ENCODE measurements at places on chromosomes 2 and 18. TPM values are rescaled to one million over a fixed set of nuclear protein-coding genes. Genes with fewer than 3 reads are reported as not detected.

SOX11 gene
- 0.93 TPM for total RNA-seq

NCL gene
- total RNA-seq: 262 TPM

UGT1A4 gene
- total RNA-seq: not detected

ZNG1B gene
- 34.0 TPM for total RNA-seq

CTAGE1 gene
- not detected for total RNA-seq

ESPNL gene
- total RNA-seq: not detected

CYP26B1 gene
- 1.5 TPM for total RNA-seq

LRRC30 gene
- not detected for total RNA-seq

EML6 gene
- 0.77 TPM for total RNA-seq

CFAP53 gene
- total RNA-seq: 0.16 TPM

NAT8 gene
- total RNA-seq: not detected

SGPP2 gene
- 2.3 TPM for total RNA-seq

OTX1 gene
- not detected for total RNA-seq

TACR1 gene
- 0.22 TPM for total RNA-seq

- no peak for DNase-seq
Observed at GRCh38 chr18:3514312-3515216, 64.6 kb downstream of the TGIF1 start.

DNA sequence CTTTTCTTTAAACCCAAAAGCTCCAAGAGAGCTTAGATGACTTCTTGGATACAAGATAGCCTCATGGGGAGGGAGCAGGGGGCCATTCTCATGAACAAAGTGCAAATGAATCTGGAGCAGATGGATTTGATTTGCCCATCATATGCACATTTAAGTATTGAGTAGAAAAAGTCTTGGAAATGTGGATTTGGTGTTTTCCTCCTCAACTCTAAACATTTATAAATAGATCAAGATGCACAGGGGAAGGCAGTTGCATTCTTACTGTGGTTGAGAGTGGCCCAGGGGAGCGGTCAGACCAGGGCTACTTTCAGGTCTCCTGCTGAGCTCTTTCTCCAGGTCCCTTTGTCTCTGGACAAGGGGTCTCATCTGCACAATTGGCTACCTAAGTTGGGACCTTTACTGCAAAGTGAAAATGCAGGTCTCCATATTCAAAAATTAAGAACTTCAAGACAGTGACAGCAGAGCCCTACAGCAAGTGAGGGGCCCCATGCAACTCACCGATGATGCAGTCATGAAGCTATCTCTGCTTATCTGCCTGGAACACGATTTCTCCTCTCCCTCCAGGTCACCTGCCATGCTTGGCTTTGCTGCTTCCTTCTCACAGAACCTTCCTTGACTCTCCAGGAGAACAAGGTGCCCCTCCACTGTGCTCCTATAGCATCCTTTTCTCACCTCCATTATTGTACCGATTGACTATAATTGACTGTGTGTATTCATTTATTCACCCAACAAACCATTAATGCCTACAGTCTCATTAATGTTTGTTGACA lies 145.4 kb downstream of the LPIN1 start:
- DNase-seq: no peak

DNA sequence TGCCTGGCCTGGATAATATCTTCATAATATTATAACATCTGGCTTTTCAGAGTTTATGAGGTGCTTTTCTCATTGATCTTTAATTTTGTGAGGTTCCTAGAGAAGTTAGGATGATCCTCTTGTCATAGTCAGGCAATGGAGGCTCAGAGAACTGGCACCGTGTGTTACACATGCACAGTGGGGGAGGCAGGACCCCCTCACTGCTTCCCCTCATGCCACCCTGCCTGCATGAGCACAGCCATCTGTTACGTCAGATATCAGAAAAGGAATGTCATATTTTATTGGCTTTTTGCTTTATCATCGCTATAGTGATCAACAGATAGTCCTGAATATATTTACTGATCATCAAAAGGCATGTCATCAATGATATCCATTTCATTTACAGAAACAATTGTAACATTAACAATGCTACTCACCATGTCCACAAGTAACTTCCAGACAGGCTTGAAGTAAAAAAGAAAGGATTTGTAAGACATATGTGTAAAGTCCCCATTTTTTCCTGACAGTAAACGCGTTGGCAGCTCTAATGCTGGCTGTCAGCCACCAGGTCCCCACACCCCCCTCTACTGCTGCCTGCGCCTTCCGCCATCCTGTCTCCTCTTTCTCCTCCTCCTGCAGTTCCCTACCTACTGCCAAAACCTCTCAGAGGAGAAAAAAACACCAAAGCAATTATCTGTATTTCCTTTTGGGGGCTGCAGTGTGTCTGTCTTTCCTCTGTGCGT lies 18.8 kb downstream of the ENOSF1 start:
- DNase-seq: no peak

- DNase-seq: no peak
Observed at GRCh38 chr2:16553226-16553625, 112.4 kb downstream of the CYRIA start.

DNA sequence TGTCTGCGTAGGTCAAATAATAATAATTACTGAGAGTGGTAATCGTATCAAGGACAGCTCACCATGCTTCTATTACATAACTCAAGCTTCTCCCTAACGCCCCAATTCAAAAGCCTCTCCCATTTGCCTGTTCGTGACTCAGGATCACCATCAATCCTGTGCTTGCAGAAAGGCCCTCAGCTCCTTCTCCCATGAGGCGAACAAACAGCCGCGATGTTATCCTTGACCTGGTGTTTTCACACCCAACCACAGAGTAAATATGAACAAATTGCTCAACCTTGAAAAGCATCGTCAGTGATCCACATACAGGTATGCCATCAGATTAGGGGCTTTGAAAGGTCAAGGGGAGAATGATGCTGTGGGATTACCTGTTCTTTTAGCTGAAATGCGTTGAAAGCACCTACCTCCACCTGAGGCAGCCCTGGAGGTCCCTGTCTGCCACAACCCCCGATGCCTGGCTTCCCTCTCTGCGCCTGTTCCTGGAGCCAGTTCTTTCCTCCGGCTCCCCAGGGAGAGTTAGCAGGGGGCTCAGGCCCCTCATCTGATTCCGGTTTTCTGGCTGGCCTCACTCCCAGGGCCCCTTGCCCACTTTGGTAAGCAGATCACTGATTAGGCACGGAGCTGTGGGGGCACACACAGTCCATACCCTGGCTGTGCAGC lies 39.1 kb upstream of the ODC1 start:
- no peak for DNase-seq

DNA sequence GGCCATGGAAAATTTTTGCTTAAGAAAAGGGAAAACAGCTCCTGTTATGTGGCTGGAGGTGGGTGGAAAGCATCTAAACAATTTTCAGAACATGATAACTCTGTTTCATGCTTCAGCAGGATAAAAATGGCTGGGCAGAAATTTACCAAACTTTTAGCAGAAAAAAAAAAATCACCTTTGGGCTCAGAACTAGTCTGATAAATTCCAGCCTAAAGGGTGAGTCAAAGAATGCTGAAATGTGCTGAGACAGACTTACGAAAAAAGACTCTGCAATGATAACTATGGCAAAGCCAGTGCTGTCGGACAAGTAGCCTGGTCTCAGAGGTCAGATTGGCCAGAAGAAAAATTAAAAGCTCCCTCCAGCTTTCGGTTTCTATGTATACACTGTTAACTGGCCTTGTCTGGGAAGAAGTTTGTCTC lies 123.6 kb downstream of the LRATD1 start:
- no peak for DNase-seq

- no peak for DNase-seq
Observed at GRCh38 chr18:49994410-49994809, 181.1 kb upstream of the ACAA2 start.

DNA sequence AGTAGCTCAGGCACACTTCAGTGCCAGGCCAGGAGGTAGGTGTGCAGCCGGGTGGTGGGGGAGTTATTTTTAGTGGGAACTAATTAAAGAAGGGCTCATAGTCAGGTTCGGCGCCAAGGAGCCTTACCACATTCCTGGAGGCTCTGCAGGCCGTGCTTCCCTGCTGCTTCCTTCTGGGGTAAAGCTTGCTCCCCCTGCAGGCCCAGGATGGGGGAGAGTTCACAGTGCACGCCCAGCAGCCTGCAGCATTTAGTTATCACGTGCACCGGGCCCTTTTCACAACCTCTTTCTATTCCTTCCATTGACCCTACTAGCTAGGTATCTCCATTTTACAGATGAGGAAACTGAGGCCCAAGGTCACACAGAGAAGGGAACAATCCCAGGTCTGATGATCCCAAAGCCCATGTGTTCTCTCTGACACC lies 2.5 kb downstream of the KCNF1 start:
- no peak for DNase-seq

- DNase-seq: no peak
Observed at GRCh38 chr2:177638507-177638906, 245.9 kb downstream of the AGPS start.

GRCh38 chr2:689237-689636 lies 12.0 kb upstream of the TMEM18 start:
- no peak for DNase-seq

DNA sequence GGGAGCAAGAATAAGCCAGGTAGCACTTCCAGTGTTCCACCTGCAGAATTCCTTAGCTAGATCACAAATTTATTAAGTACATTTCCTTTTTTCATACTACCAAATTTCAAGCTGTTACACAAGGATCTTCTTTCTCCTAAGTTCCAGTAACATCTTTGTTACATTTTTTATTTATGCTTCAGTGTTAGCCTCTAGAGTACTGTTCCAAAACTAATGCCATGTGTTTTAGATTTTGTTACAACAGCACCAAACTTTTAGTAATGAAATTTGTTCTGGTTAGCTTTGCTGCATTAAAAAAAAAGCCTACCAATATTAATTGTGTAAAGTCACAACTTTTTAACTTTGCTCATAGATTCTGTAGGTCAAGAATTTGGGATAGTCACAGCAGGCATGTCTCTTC lies 161.1 kb downstream of the CAMKMT start:
- no peak for DNase-seq

GRCh38 chr2:120743657-120744056 lies 8.0 kb downstream of the GLI2 start:
- no peak for DNase-seq

GRCh38 chr18:39359636-39360035 lies 1794.0 kb upstream of the CELF4 start:
- DNase-seq: no peak

DNA sequence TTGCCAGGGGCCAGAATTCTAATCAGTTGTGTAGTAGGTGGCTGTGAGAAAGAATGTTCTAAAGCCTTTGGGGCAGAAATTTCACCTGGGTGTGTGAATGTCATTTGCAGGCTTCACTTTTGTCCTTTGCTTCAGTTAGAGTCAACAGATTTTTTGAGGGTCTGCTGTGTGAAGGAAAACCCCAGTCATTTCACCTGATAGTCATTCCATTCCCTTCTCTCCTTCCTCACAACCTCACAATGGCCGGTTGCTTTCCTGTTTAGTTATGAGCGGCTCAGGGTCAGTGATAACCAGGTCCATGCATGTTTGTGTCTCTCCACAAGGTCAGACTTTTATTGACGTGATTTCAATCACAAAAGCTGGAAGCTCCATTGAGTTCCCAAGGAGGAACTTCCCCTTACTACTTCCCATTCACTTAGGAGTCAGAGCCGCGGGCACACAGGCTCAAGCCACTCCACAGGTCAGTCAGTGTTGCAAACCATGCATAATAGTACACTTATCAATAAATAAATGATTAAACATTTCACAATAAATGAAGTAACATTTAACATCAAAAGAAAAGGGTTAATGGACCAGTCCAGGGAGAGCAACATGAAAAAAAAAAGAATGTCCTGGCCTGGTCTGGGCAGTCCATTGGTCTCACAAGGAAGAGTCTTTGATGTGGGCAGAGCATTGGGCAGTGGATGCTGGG lies 74.3 kb downstream of the NPAS2 start:
- DNase-seq: no peak

GRCh38 chr2:169664600-169664977 lies 29.6 kb downstream of the CFAP210 start:
- no peak for DNase-seq

DNA sequence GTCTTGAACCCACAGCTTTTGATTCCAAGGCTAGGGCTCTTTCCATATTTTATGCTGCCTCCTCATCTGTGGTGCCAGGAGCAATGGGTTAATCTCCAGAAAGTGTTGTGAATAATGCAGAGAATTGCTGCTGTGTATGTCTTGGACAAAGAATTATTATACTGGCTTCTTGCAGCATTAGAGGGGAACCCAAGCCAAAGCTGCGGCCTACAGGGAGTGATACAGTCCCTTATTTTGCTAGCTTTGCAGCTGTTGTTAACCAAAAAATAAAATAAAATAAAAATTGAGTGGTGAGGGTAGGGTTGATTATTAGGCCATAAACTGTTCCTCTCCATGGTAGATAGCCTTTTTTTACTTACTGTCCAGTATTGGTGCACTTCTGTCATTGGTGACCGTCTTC lies 16.7 kb downstream of the WIPF1 start:
- no peak for DNase-seq

DNA sequence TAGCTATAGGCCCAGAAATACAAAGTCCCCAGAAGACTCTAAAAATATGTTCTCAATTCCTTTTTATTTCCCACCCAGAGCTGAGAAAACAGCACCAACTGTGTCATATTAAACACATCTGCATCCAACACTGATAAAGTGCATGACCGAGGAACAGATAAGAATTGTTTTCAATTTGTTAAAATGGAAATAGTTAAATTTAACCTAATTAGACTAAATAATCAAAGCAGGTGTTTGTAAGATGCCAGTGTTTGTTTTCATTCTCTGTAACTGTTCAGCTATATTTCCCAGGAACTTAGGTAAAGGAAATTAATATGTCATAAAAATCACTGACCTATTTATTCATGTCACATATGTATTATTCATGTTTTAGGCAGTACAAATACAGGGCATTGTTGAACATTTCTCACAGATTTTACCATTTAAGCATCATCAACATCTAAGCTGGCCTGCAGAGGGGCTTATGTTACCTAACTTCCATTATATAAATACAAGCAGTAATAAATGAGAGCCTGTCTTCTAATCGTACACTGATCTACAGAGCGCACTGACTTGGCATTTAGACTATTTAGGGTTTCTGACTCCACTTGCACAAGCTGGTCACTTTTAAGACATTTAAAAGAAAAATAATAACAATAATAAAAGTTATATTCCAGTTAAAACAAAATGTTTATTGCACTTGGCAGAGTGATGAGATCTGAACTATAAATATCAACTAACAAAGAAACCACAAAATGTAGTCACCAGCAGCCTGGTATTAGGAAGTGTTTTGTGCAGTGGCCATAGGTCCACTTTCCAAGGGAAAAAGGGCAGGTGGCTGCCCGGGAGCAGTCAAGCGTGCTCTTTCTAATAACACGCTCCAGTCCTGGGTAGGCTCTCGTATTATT lies 86.6 kb upstream of the ZFP36L2 start:
- no peak for DNase-seq

GRCh38 chr18:3907955-3908354 lies 458.0 kb downstream of the TGIF1 start:
- no peak for DNase-seq

DNA sequence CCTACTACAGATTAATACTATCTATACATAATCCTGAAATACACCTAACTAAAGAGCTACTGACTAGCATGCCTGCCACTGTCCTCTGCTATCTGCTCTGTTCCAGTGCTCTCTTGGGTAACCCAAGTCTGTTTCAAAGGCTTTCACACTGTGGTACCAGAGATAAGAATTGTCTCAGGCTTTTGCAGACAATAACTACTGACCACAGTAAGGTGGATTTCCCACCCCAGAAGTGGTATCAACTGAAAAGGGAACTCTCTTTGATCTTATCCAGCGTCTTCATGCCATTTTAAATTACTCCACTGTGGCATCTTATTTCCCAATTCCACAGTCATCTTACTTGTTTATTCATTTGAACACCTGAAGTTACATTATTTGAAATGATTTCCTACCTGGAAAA lies 190.2 kb downstream of the IKZF2 start:
- no peak for DNase-seq

- DNase-seq: no peak
Observed at GRCh38 chr2:216418981-216419380, 6.7 kb downstream of the SMARCAL1 start.

GRCh38 chr2:95345563-95346230 lies 48.5 kb downstream of the KCNIP3 start:
- DNase-seq: peak; percentile 89
